Left ventricle myocardium inferior (tissue), 1 donor: ENCODE measurements at places on chromosomes 6 and 20. TPM values are rescaled to one million over a fixed set of nuclear protein-coding genes. Genes with fewer than 3 reads are reported as not detected.

The CLPSL2 gene
- total RNA-seq: not detected

The LY6G6D gene
- not detected for total RNA-seq

The SS18L1 gene
- total RNA-seq: 9.0 TPM

The INSM1 gene
- total RNA-seq: not detected

The UFL1 gene
- 27.2 TPM for total RNA-seq

The PRKN gene
- 25.5 TPM for total RNA-seq

The PACSIN1 gene
- total RNA-seq: 15.2 TPM

The ABHD16B gene
- not detected for total RNA-seq

The TBX18 gene
- 3.5 TPM for total RNA-seq

The MYCT1 gene
- 15.0 TPM for total RNA-seq

The DLK2 gene
- total RNA-seq: 3.3 TPM

The GABRR2 gene
- total RNA-seq: 0.69 TPM

The MYBL2 gene
- total RNA-seq: 0.44 TPM

The TMC2 gene
- total RNA-seq: not detected

The OTOR gene
- not detected for total RNA-seq

The UBE2C gene
- total RNA-seq: 0.91 TPM

The KHDC1 gene
- total RNA-seq: 1.1 TPM

The ENPP3 gene
- 0.14 TPM for total RNA-seq

The BFSP1 gene
- 0.66 TPM for total RNA-seq

The TRAPPC3L gene
- total RNA-seq: not detected

The BHLHE23 gene
- not detected for total RNA-seq

The FOXA2 gene
- not detected for total RNA-seq

The RAET1E gene
- total RNA-seq: 0.19 TPM

The VSTM2L gene
- 50.3 TPM for total RNA-seq

The RUNX2 gene
- total RNA-seq: 0.38 TPM
